ENCODE measurements at places on chromosomes 12 and 14.

- no peak for DNase-seq
These were observed 10.7 kb upstream of the ARID4A start for GRCh38 chr14:58287607-58288042.

DNA sequence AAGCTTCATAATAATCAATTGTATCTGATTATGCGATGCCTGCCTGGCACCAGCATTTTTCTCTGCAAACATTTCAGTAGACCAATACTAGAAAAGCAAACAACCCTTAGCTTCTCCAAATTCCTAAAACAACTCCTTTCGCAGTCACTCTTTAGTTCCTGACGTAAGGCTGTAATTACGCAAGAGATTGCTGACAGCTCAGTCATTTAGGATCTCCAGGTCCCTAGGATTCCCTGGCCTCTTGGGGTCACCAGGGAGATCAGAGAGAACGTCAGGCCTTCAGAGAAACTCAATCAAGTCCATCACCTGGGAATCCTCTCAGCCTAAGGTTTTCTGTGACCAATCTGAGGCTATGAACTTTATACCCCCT is 390.6 kb downstream of the PAWR start:
- no peak for DNase-seq

- DNase-seq = no peak
These were observed 2.4 kb downstream of the FGFR1OP2 start for GRCh38 chr12:26940516-26941214.

DNA sequence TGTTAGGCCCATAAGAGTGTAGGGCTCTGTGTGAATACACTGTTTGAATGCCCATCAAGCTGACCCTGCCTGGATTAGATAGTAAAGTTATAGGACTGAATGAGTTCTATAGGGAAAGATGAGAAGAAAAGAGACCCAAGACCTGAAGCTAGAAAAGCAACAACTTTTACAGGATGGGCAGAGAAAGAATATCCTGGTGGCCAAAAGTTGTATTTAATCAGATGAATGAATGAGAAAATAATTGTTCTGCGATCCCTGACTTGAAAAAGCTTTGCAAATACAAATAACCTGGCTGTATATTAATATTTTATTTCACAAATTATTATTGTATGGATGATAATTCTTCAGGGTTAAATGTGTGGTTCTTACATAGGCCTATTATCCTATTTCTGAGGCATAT is 2.8 kb upstream of the ANO6 start:
- no peak for DNase-seq

- no peak for DNase-seq
These were observed 18.5 kb upstream of the MARK3 start for GRCh38 chr14:103366741-103367140.

GRCh38 chr14:101878211-101878821 is 86.1 kb upstream of the DYNC1H1 start:
- no peak for DNase-seq

DNA sequence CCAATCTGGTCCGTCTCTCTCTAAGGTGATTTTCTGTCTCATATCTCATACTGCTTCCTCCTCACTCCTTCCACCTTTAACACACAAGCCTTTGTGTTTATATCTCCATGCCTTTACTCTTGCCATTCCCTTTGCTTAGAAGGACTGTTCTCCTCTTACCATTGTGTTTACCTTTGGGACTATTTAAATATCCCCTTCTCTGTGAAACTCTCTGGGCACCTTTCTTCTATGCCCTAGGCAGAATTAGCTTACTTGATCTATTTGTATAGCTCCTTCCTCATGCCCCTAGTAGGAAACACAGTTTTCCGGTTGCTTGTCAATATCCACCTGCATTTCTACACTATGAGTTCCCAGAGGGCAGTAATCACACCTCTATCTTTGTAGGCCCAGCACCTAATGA is 3.9 kb upstream of the AMHR2 start:
- DNase-seq = no peak

DNA sequence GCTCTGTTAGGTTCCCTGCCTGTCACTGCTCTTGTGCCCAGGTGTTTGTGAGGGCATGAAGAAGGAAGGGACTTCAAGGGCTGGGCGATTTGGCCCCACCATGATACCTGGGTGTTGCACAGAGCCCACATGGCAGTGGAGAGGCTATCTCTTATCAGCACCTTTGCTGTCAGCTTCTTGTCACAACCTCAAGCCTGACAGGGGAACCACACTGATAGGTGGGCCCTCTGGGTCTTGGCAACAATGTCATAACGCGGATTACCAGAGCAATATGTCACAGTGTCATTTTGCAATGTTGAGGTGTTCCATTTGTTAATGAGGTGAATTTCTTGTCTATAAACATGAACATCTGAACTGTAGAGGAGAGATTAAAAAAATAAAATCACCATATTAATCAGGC is 22.9 kb upstream of the CACNA1C start:
- no peak for DNase-seq

DNA sequence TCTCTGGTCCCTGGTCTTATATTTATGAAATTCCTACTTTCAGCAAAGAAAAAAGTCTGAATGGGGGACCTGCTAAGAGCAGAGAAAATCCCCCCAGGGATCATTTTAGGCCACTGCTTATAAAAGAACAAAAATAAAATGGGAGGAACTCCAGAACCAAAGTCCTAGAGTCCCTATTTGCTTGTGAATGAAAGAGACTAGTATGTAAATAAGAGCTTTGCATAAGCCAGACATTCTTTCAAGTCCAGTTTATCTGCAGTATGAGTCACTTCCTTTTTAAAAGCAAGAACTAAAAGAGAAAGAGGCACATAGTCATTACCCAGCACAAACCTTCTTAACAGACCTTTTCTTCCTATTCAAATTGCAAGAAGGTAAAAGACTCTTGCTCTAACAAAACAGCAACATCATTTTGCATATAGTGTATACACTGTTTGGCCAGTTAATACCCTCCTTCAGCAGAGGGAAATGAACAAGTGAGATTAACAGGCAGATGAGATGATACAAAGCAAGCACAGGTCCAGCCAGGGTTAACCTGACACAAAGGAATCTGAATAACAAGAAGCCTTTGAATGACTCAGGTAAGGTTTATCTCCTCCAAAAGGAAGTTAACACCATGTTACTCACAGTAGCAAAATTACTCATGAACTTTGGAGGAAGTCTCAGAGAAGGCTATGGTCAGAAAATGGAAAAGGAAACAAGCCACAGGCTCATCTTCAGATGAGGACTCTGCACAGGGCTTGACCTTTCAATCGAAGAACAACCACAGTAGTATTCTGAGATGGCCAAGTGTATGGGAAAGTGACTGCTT is 87.3 kb downstream of the PHLDA1 start:
- DNase-seq = peak; percentile 38

GRCh38 chr14:51317373-51317772 is 77.3 kb downstream of the TMX1 start:
- no peak for DNase-seq

- no peak for DNase-seq
These were observed 4.6 kb downstream of the CCDC85C start for GRCh38 chr14:99599393-99599792.

DNA sequence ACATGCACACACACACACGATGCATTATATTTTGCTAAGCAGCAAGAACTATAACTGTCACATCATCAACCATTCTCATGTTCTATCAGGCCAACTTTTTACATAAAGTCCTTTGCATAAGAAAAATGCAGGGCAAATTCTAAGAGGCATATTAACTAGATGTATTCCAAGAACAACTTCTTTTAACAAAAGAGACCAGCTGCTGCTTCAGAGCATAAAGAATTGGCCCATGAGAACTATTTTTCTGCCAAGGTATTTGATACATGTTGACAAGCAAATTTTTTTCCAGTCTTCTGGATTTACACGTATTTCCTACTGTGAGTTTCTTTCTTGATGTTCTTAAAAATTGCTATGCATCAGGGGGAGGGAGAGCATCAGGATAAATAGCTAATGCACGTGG is 27.2 kb downstream of the GLT8D2 start:
- DNase-seq = no peak

- no peak for DNase-seq
These were observed 45.9 kb downstream of the TSPAN9 start for GRCh38 chr12:3122841-3123678.

DNA sequence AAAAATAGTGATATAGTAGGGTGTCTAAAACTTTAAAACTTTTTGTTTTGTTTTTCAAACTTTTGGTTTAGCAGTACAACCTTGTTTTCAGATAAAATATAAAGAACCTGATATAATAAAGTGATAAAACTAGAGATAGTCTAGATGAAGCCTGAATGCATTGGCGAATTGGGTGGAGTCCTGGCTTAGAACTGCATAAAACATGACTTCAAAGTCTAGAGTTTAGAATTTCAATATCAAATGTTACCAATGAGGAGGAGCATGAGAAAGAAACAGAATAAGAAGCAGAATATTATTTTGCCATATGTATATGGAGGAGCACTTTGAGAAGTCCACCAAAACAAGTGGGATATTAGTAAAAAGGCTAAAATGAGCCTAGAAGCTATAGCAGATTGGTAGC is 263.6 kb downstream of the TMEM117 start:
- no peak for DNase-seq

DNA sequence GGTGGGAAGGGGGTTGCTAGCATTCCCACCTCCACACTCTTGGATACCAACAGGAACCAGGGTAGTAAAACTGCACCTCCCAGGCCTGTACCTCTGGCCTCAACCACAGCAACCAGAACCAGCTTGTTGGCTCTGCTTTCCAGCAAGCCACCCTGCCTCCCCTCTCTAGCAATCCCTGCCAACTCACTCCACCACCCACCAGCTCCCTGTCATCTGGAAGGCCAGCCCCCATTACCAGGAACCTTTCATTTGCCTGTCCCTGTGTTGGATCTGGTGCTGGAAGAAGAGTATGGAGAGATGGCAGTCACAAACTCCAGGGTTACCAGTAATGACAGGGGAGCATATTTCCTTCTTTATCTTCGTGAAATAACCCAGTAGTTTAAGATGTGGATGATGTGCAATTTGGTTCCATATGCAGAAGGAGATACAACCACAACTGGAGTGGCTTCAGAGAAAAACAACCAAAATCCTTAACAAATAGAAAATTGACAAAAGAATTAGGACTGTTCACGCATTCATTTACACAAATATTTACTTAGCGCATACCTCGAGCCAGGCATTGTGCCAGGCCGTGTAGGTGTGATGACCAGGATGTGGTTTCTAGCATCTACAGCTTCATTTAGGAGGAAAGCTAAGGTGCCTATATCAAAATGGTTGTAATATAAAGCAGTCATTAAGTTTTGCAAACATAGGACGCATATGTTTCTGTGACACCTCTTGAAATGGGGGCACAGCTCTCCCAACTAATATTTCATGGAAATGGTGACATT is 3.4 kb downstream of the B4GALNT3 start:
- DNase-seq = peak; percentile 30

DNA sequence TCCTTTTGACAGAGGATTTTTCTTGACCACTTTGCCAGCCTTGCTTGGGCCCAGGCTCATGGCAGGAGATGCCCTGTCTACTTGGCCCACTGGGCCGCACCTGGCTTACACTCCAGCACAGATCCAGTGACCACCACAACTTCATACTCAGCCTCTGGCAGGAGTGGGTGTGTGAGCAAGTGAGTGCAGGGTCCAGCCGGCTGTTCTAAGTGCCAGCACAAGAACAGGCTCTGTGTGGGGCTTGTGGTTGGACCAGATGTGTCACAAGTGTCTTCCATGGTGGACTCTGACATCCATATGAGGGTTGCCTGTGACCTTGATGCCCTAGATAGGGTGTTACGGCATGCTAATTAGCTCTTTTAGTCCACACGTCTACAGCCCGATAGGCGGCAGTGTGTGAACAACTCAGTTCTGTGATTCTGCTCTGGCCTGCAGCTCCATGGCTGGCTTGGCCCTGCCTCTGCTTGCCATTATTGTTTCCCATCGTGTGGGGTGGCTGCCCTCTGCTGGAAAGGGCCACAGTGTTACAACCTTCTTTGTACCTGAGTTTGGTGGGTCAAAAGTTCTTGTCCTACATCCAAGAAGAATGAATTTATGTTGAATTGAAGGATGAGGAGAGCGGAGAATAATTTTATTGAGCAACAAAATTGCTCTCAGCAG is 1089.1 kb downstream of the SLC6A15 start:
- DNase-seq = no peak

- no peak for DNase-seq
These were observed 620 bp downstream of the PGAM5 start for GRCh38 chr12:132711080-132711843.

DNA sequence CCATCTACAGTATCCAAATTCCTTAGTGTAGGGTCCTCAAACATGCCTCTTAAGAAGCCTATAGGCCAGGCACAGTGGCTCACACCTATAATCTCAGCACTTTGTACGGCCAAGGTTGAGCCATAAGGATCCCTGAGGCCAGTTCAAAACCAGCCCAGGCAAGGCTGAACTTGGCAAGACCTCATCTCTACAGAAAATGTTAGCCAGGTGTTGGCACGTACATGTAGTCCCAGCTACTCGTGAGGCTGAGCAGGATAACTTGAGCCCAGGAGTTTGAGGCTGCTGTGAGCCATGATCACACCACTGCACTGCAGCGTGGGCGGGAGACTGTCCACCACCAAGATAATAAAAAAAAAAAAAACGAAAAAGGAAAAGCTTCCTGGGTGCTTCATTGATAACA is 6.8 kb downstream of the CCDC59 start:
- DNase-seq = no peak

DNA sequence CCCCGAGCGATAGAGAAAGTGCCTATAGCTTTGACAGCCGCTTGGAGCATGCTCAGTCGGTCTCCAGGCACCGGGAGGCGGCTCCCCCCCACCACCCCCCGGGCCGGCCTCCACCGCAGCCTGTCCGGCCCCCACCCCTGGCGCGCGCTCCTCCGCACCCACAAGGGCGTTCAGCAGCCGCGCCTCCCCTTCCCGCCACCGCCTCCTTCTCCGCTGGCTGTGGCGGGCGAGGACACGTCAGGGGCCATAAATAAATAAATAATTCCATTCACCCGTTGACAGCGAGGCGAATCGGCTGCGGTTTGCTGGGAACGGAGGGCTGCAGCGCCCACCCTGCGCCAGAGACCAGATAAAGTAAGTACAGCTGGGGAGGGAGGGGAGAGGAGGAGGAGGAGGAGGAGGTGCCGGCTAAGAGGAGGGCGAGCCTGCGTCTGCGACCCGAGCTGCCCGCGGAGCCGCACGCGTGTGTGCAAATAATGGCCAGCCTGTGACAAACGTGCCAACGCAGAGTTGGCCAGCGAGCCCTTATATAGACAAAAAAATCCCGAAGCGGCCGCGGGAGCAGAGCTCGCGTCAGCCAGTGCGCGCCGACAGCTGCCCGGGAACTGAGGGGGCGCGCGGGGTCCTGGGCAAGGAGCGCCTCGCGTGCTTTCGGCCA is at the start of gene SLC16A7:
Gene SLC16A7, plus strand, starts transcription at position 147 of the 658 bp plus-strand sequence. CDS start 108,773 bp downstream, outside the sequence.
- DNase-seq = peak; percentile 96

GRCh38 chr14:51002406-51002999 is 58.2 kb upstream of the PYGL start:
- DNase-seq = no peak

- DNase-seq = no peak
These were observed 15.2 kb upstream of the ART4 start for GRCh38 chr12:14858513-14858912.

GRCh38 chr14:96754845-96755184 is 42.4 kb upstream of the VRK1 start:
- no peak for DNase-seq

- DNase-seq = no peak
These were observed 11.7 kb downstream of the RACGAP1 start for GRCh38 chr12:50013361-50014147.

- no peak for DNase-seq
These were observed 78.5 kb upstream of the RASSF3 start for GRCh38 chr12:64531665-64532334.

GRCh38 chr12:31018106-31018789 is 55.4 kb upstream of the DDX11 start:
- no peak for DNase-seq
